Activated CD4-positive, CD25-positive, alpha-beta regulatory T cell treated with anti-CD3 and anti-CD28 coated beads, Interleukin-2, amount 50 U/mL, for 16 hours (primary cell): ENCODE measurements at places on chromosomes 4 and X.

GRCh38 chr4:17284323-17285175, 227.3 kb downstream of the QDPR start:
- no peak for DNase-seq

DNA sequence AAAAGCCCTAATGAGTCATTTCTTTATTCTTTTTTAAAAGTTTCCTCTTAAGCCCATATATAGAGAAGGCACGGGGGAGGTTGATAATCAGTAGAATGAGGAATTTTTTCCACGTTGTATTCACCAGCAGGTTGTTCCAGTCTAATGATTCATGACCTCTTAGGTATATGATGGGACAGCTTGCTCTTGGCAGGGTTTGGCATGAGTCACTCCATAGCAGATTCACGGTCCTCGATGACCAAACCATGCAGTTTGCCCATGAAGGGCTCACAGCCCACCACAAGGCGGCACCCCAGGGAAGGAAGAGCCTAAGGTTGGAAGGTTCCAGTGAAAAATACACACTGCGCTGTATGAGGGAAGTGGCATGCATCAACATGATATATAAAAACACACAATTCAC, 623.8 kb upstream of the DIPK2B start:
- DNase-seq: peak; percentile 8

- DNase-seq: no peak
These were observed 100.2 kb upstream of the PGRMC2 start for GRCh38 chr4:128387600-128388351.

DNA sequence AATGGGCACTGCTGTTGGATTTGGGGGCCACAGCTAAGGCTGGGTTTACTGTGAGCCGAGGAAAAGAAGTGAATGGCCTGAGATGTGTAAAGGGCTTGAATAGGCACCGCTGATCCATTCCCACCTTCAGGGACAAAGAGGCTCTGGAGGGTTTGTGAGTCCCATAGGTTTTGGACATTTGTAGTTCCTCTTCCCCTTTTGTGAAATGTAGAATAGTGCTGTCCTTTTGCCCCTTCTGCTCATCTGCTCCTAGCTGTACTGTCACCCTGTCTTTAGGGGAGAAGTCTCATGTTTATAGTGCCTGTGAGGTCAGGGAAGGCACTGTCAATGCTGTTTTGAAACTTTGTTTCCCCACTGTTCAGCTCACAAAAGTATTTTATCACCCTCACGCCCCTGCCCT, 26.4 kb upstream of the CLCN4 start:
- no peak for DNase-seq

DNA sequence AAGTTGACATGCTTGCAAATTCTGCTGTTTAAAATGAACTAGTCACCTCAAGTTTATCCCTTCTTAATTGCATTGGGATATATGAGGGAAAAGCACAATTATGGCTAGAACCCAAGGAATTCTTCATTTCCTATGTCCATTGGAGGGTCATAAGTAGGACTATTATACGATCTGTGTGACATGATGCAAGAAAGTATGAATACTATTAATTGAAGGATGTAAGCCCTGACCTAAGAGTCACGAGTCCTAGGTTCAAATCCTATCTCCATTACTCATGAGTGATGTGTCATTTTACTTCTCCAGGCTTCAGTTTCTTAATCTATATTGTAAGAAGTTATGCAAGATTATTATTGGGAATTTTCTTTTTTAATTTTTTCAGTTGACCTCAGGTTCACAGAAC, 542.9 kb upstream of the GRIA3 start:
- DNase-seq: no peak

GRCh38 chr4:140718241-140718952, 37.8 kb downstream of the TBC1D9 start:
- DNase-seq: no peak

- no peak for DNase-seq
These were observed 59.5 kb downstream of the NSG1 start for GRCh38 chr4:4446434-4446833.

DNA sequence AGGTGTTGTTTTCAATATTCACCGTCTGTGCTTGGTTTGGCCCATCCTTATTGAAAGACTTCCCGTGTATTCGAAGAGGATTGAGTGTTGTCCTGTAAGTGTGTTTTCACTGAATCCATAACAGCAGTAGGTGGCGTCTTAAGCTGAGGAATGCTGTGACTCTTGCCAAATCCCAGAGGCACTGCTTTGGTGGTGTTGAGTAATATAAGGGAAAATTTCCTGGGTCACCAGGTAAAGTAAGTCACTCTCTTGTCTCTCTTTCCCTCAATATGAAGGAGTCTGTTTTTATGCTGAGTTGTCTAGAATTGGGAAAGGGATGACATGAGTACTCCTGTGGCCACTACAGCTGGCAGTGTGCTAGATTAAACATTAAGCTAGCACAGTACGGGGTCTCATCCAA, 146.7 kb upstream of the ZXDB start:
- no peak for DNase-seq

- DNase-seq: no peak
These were observed 499 bp upstream of the NFXL1 start for GRCh38 chr4:47914926-47915237.

DNA sequence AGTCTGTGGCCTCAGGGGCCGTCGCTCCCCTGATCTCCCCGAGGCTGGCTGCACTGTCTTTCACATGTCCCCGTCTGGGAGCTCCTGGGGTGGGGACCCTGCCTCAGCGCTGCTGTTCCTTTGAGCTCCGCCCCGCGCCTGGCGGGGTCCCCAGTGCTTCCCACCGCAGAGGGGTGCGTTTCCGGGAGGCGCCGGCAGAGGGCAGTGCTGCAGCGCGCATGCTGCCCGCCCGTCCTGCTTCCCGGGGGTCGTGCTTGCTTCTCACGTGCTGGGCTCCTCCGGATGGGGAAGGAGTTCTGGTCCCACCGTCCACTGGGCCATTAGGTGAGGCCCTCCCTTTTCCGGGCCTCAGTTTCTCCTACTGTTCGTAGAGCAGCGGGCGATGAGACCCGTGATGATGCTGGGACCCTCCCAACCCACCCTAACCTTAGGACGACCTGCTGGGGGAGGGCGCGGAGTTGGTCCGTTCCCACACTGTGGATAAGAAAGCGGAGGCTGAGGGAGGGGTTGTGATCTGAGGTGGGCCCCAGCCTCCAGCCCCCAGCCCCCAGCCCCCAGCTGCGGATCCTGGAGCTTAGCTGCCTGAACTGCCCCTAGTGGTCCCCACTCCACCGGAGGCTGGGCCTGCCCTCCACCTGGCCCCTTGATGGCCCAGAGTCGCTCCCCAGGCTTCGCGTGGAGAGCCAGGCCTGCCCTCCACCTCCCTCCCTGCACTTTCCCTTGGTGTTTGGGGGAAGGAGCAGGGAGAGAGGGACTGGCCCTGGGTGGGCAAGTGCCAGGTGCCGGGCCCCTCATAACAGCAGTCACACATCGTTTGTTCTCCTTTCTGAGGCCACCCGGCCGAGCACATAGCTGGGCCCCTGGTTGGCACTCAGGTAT, 15.3 kb downstream of the CPZ start:
- DNase-seq: no peak

DNA sequence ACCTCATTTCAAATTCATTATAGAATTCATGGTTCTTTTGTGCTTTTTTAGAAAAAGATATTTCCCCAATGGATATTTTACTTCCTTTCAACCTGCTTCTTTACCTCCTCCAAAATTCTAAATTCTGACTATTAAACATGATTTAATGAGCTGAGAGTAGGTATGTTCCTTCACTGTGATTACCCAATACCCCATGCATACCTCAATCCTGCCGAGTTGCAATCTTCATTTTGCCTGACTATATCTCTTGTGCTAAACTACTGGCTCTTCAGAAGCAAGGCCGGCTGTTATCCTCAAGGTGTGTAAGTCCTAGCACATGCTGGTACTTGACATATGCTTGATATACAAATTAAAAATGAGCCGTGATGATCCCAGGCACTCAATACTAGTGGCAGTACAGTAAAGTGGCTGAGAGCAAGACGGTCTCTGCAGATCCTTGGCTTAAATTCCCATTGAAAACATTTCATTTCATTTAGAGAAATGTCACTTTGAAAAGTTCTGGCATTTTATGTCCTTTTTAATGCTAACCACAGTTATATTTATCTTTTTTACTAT, 320.4 kb downstream of the KCNIP4 start:
- DNase-seq: no peak

GRCh38 chrX:38656350-38656915, 95.1 kb downstream of the TSPAN7 start:
- no peak for DNase-seq

DNA sequence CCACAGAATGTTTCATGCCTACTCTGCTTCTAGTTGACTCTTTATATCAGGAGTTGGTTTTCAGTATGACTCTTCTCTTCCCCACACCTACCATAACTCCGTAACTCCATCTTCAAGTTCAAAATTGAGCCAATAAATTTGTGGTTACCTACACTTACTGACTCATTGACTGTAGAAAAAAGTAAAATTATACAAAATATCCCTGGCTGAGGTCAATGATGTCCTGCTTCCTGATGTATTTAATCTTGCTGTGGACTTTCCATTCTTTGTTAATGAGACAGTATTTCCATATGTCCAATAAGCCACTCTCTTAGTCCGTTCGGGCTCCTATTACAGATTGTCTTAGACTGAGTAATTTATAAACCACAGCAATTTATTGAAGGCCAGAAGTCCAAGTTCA, 9.9 kb upstream of the NLGN4X start:
- no peak for DNase-seq

DNA sequence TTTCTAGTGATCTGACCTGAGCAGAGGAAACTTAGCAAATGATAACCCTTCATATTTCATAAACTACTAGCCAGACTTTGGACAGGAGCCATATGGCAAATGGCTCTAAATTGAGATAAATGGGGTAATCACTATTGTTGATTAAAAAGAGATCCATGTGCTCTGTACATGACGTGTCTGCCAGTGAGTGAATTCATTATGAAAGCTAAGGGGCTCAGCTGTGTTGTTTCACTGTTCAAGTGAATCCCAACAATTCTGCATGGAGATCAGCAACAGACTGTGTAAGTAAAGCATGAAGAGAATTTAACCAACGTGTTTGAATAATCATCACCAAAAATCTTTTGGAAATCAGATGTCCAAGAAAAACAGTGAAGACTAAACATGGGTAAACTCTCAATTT, 9.5 kb upstream of the QRFPR start:
- DNase-seq: no peak

DNA sequence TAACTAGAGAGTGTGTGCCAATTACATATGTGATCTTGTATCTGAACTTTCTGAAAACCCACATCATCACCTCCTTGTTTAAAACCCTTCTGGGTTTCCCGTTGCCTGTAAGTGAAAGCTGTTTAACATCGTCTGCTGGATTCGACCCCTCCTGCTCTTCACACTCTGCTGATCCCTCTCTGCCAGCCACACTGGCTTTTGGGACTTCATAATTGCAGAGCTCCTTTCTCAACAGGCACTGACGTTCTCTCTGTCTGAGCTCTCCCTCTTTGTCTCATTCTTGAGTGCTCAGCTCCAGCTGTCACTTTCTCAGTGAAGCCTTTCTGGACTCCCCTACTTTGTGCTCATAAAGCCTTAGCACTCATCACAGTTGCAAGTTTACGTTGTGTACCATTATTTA, 153.9 kb downstream of the CEP135 start:
- DNase-seq: no peak

DNA sequence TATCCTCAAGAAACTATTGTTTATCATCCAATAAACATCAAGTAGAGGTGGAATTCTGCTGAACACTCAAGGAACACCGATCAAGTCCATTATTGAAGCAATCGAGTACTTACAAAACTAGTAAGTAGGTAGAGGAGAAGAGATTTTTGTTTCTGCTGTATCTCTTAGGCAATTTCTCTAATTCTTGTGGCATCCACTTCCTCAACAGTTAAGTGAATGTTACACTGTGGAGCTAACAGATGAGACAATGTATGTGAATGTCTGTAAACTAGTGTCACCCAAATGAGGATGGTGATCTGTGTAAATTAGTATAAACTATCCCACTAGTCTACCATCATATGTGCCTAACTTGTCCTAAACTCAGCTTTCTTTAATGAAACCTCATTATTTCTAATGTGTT, 261.6 kb downstream of the ARHGAP24 start:
- DNase-seq: no peak

DNA sequence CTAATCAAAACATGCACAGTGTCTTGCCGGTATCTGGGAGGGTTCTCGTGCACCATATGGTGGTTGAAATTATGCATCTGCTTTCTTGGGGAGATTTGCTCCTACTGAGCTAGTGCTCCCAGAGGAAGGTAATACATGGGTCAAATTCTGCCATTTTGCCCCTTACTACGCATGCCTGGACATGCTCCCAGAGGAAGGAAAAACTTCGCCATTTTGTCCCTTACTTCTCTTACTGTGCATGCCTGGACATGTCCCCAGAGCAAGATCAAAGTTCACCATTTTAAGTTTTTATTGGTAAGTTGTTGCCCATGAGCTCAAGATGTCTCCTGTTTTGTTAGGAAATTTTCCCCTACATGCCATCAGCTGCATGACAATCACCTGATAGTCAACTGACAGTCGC, 252.1 kb upstream of the KLHL4 start:
- DNase-seq: no peak

- DNase-seq: no peak
These were observed 41.9 kb downstream of the HADH start for GRCh38 chr4:108031427-108032083.

DNA sequence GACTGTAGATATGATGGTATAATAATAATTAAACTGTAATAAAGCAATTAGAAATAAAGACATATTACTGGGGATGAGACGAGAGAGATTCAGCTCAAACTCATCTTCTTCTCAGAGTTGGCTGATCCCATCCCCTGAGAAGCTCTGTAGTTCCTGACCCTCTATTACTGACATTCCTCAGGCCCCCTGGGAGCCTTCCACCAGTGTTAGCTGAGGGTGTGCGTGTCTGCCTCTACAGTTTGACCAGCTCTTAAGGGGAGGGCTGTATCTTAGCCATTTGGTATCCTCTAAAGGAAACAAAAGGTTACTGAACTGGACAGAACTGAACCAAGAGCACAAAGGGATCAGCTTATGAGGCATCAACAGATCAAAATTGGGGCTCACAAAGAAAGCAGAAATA, 11.2 kb downstream of the FHDC1 start:
- DNase-seq: no peak

GRCh38 chr4:84644087-84644486, 61.2 kb downstream of the CDS1 start:
- DNase-seq: no peak

- no peak for DNase-seq
These were observed 752.5 kb upstream of the PCDH10 start for GRCh38 chr4:132396636-132397035.

- no peak for DNase-seq
These were observed 297.0 kb upstream of the KLF3 start for GRCh38 chr4:38366997-38367396.

- no peak for DNase-seq
These were observed 538.7 kb upstream of the PCDH7 start for GRCh38 chr4:30181512-30181911.

DNA sequence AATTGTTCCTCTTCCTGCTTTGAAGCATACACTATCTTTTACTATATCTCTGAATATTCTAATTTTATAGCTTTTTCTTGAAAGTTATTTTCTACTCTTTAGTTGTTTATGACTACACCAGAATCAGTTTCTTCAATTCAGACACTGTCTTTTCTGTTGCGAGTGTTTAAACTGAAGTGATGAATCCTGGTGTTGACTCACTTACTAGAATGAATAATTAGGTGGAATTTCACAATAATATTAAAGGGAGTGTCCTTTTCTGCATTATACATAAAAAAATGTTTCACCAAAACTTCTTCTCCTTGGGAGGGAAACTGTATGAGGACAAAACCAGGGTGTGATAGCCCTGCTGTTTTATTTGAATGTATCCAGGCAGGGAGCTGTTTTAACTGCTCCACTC, 1383.1 kb downstream of the C4orf33 start:
- DNase-seq: no peak

GRCh38 chr4:77159806-77160205, 2.8 kb downstream of the CCNG2 start:
- DNase-seq: no peak
